ENCODE measurements at places on chromosomes 11 and 22.

- no peak for DNase-seq
Observed at GRCh38 chr11:44034639-44035038, 13.1 kb upstream of the ACCSL start.

GRCh38 chr11:122779047-122779629 is 59.2 kb upstream of the CRTAM start:
- no peak for DNase-seq

DNA sequence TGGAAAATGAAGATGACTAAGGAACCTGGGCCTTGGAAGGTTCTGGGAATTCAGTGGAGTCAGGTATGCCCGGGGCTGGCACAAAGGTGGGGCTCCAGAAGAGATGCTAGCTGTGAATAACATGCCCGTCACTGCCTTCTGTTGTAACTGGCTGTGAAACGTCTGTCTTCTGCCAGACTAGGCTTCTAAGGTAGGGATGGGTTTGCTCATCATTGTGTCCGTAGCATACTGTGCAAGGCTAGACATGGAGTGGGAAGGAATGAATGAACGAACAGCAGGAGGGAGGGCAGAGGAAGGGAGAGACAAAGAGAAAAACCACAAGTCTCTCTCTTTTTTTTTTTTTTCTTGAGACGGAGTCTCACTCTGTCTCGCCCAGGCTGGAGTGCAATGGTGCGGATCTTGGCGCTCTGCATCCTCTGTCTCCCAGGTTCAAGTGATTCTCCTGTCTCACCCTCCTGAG is 327.4 kb downstream of the MN1 start:
- no peak for DNase-seq

GRCh38 chr11:17169876-17170275 is 37.9 kb downstream of the PIK3C2A start:
- no peak for DNase-seq

- DNase-seq: no peak
Observed at GRCh38 chr11:40713083-40713482, 746.4 kb downstream of the LRRC4C start.

GRCh38 chr22:29871684-29872083 is 11.3 kb upstream of the MTMR3 start:
- peak; percentile 81 for DNase-seq

DNA sequence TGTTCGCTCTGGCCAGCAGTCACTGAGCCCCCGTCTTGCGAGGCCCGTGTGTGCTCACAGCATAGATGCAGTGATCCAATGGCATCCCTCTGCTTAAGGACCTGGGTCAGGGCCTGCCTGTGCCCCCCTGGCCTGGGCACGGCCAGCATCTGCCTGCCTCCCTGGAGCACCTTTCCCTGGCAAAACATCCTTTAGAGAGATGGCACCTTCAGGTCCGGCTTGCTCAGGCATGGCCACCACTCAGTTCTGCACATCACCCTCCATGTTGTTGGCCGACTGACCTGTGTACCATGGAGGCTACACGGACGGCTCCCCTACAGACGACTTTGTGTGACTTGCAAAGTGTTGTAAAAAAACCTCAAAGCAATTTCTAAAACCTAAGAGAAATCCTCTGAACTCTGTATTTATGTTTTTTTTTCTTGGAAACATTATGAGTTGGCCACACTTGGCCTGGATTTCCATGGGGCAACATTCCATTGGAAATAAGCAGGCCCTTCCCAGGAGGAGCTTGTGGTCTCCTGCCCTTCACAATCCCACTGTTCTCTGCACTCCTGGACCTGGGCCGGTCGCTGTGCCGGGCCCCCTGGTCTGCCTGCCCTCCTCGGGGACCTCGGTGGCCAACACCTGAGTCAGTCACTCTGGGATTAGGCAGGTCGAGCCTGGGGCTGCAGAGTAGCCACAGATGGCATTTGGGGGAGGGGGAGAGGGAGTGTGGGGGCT is 592.4 kb downstream of the TBC1D22A start:
- no peak for DNase-seq

- DNase-seq: no peak
Observed at GRCh38 chr11:31089117-31089516, 280.4 kb downstream of the DCDC1 start.

DNA sequence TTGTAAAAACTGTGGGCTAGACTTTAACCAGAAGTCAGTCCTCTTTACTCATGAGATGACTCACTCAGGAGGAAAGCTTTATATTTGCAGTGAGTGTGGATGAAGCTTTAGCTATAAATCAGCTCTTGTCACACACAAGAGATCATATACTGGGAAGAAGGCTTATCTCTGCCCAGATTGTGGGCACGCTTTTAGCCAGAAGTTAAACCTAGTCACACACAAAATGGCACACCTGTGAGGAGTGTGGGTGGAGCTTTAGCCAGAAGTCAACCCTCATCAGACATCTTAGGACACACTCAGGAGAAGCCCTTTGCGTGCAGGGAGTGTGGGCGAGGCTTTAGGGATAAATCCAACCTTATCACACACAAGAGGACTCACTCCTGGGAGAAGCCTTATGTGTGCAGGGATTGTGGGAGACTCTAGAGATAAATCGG is 706.9 kb upstream of the LUZP2 start:
- no peak for DNase-seq
